ENCODE measurements at places on chromosomes 7 and 10.

DNA sequence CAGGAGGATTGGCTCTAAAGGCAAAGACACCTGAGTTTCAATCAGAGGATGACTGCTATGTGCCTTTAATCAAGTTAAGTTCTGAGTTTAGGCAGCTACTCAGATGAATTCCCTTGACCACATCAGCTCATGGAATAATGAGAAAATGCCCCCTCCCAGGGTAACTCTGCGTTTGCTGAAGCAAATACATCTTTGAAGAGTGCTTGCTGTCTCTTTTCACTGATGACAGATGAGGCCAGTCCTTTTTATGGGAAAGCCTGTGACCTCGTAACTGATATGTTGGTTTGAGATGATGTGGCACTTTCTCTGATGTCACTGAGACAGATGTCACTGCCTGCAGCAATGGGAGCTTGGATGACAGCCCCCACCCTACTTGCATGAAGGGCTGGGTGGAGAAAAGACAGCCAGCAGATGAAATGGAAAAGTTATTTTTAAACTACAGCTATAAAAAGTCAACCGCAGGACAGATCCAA, 43.7 kb upstream of the DGKI start:
- DNase-seq = no peak

GRCh38 chr7:100576384-100576993, 2.8 kb upstream of the SAP25 start:
- DNase-seq = no peak

DNA sequence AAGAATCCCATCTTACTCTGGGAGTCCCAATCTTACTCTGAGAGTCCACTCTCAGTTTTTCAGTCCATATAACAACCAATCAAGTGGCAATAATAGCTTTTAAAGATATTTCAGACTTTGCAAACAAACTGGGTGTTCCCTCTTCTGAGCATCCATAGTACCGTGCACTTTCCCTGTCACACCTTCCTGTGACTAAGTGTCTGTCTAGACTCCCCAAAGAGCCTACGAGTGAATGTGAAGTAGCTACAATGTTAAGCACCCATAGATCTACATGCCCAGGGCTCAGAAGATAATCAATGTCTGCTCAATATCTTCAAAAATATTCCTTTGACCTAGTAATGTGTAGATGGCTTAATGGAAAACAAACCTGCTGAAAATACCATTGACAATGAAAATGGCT, 95.6 kb upstream of the ASAH2 start:
- DNase-seq = no peak

GRCh38 chr7:31204071-31204470, 136.5 kb downstream of the NEUROD6 start:
- no peak for DNase-seq

- DNase-seq = no peak
Measured at GRCh38 chr10:122999347-122999746, 9.2 kb downstream of the IKZF5 start.

GRCh38 chr10:92156874-92157773, 133.8 kb downstream of the CPEB3 start:
- DNase-seq = no peak

DNA sequence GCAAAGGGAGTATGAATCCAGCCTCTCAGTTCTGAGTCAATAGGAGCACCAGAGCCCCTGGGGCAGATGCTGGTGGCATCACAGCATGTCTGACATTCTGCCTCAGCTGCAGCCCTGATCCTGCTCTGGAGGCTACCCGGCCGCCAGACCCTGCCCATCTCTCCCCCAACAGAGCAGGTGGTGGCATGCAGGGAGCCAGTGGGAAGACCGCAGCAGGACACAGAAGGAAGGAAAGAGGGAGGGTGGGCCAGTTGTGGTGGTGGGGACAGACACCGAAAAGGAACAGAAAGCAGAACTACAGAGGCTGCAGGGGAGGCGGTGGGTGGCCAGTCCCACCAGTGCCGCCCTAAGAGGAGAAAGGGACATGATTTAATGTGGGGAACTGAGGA, 35.3 kb downstream of the BLNK start:
- DNase-seq = no peak

GRCh38 chr10:113920875-113921274, 66.4 kb downstream of the NHLRC2 start:
- DNase-seq = no peak

DNA sequence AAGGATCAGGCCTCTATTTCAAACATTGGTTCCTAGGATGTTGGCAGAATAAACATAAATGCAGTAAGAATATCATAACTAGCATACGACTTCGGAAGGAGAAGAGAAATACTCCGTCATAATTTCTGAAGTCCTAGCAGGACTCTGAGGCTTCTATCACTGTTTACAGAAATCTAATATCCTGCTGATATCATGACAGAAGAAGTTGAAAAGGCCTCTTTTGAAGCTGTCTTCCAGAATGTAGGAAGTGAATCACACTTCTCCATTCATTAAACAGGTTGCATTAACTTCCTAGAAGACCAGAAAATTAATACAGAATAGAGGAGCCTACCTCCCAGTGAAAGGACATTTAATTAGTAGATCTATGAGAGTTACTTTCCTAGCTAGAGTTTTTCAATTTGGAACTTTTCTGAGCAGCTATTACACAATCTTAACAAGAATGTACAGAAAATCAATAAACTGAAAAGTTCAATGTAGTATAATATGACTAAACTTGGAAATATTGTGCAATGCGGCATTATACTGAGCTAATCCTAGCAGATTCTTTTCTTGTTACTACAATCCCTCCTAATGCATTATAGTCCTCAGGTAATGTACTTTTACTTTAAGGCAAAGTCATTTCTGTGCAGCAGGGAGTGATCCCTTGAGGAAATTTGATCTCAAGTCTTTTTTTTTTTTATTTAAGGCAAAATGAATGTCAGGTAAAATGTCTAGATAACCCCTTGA, 622.6 kb upstream of the CELF2 start:
- no peak for DNase-seq

DNA sequence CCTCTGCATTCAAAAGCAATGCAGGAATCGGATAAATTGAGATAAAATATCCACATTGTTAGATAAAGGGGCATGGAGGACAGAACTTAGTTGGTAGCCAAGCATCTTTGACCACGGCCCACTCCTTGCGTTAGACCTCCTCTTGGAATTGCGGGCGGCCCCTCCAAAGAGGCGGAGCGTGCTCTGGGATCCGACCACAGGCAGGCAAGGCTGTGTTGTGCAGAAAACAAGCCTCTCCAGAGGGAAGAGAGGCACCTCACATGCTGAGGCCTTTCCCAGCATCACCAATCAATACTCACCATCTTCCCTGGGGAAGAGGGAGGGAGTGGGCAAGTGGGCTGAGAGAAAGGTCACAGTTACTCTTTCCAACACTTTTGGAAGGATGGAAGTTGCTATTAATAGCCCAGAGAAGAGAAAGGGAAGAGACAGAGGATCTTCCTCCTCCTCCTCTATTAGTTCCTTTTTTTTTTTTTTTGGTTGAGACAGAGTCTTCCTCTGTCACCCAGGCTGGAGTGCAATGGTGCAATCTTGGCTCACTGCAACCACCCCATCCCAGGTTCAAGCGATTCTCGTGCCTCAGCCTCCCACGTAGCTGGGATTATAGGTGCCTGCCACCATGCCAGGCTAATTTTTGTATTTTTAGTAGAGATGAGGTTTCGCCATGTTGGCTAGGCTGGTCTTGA, 49.7 kb upstream of the NRF1 start:
- no peak for DNase-seq

DNA sequence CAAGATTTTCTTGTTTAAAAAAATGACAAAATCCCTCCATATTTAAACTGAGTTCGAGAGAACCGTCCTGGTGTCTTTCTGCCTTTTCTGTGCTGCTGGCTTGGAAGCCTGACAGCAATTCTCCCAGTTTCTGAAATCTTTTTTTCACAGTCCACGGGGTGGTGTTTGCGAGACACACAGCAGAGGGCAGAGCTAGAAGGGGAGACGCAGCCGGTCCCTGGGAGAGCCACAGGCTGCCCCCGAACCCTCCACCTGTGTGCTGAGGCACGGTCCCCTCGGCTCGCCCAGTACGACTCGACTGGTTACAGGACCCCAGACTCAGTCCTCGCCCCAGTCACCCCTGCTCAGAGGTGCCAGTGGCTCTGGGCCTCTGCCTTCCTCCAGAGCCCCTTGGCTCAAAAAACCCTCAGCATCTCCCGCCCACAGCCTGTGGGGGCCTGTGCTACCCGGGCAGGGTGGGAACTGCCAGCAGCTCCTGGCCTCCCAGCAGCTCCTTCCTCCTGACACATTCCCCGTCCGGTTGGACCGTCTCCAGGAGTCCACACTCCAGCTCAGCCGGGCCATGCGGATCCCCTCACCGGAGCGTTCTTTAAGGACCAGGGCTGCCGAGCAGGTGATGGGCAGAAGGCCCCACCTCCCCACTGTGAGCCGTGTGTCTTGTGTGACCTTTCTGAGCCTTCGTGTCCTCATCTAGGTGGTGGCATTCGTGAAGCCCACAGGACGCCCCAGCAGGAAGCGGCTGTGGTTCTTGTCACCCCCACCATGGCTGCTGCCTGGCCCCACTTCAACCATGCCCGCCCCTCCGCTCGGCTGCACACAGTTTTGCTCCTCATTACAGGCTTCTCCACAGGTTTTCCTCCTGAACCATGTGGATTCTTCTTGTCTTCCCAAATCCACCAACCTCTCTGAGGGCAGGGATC, 52.3 kb upstream of the EN2 start:
- no peak for DNase-seq

- DNase-seq = no peak
Measured at GRCh38 chr7:2873686-2874551, 29.8 kb upstream of the GNA12 start.

Measured in activated naive CD4-positive, alpha-beta T cell treated with anti-CD3 and anti-CD28 coated beads, Interleukin-2, amount 50 U/mL, for 16 hours (primary cell).